ENCODE measurements at places on chromosomes 5 and 9.

- no peak for DNase-seq
Measured at GRCh38 chr5:107853031-107853430, 182.3 kb upstream of the EFNA5 start.

DNA sequence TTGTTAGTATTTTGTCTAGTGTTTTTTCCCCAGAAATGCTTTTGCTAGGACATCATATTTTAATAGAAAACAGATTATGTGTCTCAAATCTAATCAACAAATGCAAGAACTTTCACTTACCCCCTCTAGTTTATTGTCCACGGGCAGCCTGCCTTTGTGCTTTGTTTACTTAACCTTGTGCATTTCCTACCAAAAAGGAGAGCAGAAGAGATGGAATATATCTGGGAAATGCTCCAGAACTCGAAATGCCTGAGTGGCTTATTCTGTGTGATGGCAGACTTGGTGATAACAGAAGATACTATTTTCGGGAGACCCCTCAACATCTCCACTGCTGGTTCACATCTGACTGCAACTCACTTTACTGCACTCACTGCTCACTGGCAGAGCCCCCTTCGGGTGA lies 33.3 kb upstream of the SPDL1 start:
- no peak for DNase-seq

GRCh38 chr5:52751137-52751536 lies 36.6 kb upstream of the ITGA1 start:
- no peak for DNase-seq

DNA sequence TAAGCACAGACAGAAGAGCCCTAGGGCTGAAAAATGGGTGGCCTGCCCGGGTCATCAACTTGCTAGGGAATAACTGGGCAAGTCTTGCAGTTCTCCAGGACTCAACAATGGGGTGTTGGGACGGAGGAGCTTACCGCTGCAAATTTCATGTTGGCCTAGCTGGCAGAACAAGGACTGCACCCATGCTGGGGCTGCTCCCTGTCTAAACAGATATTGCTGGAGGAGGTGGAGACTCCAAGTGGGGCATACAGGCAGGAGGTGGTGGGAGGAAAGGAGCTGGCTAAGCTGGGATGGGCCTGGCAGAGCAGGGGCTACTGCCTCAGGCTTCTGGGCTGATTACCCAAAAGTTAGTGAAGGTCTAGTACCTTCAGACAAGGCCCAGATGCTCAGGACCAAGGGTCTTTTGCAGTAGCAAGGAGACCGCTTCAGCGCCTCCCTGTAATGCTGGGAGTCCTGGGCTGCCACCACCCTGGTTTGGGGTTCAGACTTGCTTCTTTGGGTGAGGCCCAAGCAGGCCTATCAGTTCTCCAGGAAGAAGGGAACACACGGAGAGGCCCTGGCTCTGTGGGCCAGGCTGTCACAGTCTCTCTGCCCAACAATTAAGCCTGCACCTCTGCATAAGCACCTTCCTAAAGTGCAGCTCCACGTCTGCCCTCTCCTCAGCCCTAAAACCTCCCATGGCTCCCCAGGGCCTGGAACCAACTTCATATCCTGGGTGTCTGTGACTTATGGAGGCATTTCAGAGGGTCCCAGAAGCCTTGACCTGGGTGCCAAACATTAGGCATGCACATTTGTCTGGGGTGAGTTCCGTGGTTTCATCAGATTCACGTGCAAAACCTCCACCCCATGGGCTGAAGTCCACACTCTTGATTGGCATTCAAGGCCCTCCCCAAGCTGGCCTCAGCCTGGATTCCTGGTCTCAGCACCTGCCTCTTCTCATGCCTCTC lies 24.2 kb upstream of the KIF12 start:
- DNase-seq, result no peak

GRCh38 chr9:131490514-131490913 lies 12.2 kb upstream of the POMT1 start:
- DNase-seq, result no peak

GRCh38 chr5:106633825-106634224 lies 1036.9 kb downstream of the EFNA5 start:
- no peak for DNase-seq

DNA sequence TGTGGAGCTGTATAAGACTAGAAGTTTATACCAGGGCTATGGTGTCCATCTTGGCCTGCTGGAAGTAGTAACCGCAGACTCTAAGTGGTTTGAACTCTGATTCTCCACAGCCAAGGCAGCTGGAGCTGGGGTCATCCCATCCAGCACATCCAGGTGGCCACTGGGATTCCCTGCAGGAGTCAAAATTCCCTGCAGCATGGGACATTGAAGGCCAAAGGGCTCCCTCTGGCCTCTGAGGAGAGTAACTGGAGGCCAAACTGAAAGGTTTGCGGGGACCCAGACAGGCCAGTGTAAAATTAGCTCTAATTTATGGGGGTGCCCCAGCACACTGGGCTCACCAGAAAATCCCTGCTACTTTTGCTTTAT lies 12.2 kb upstream of the PRXL2C start:
- DNase-seq, result no peak

GRCh38 chr5:131353991-131354390 lies 90.1 kb downstream of the CDC42SE2 start:
- no peak for DNase-seq

- DNase-seq, result no peak
Measured at GRCh38 chr5:132826424-132827082, 3.9 kb downstream of the SHROOM1 start.

DNA sequence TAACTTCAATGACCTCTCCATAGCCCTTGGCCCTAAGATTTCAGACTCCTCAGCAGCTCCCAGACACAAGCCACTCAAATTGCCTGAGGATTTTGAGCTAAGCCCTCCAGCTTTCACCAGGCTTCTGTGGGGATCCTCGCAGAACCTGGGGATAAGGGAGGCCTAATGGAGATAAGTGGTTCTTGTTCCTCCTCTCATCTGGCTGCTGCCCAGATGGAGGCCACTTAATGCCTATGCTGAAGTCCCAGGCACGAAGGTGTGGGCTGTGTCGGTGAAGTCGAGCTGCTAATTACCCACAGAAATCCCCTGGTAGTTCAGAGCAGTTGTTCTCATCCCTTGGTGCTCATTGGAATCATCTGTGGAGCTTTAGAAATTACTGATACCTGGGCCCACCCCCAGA lies 10.3 kb upstream of the FAT2 start:
- DNase-seq, result no peak

DNA sequence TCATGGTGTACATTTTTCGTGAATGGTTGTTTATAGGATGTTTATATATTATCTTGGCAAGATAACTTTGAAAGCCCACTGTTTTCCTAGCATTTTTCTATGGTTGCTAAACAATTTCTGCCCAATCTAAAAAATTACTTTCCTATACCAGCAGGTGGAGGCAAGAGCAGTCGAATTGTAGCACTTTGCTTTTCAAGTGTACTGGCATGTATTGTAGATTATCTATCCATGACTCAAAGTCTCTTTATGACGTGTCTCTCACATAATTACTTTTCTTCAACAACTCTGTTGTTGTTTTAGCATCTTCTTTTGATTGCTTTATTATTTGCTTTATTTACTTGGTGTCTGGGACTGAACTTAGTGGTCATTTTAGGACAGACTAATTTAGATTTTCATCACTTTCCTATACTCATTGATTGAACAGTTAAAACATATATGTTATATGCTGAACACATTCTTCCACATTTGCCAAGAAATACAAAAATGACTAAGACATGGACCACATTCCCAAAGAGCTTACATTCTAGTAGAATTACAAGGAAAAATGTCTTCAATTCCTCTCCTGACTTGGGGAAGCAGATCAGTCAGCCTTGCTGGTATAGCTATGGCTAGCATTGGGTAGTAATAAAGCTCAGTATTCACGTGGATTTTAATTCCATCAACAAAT lies 20.7 kb downstream of the NLN start:
- DNase-seq, result peak; percentile 60

GRCh38 chr5:110304176-110304575 lies 422.3 kb downstream of the TMEM232 start:
- no peak for DNase-seq

- DNase-seq, result no peak
Measured at GRCh38 chr5:153752890-153753289, 262.4 kb downstream of the GRIA1 start.

DNA sequence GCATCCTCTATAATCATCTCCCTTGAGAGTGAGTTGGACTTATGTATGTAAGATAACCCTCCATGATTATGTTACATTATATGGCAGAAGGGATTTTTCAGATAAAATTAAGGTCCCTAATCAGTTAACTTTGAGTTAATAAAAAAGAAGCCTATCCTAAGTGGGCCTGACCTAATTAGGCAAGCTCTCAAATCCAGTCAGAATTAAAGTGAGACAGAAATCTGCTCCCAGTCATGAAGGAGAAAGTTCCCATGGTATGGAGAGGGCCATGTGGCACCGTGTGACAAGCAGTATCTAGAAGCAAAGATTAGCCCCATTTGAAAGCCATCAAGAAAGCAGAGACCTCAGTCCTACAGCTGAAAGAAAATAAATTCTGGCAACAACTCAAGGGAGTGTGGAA lies 202.4 kb downstream of the PRELID2 start:
- DNase-seq, result no peak

DNA sequence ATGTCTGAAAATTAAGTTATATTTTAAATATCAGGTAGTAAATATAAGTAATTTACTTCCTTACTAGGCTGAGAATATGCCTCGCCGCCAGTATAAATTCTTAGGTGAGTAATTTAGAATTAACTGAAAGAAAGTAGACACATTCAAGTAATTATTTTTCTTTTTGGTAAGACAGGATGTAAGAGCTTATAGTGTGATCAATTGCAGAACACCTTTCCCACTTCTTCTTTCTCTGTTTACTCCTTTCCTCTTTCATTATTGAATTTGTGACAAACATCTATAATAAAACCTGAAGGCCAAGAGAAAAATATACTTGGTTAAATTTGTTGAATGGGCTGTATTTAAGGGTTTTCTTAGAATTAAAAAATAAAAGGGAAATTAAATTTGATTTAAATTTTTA lies 195.1 kb upstream of the CDKN2B start:
- no peak for DNase-seq

GRCh38 chr5:5481206-5481605 lies 58.7 kb downstream of the ICE1 start:
- DNase-seq, result no peak

DNA sequence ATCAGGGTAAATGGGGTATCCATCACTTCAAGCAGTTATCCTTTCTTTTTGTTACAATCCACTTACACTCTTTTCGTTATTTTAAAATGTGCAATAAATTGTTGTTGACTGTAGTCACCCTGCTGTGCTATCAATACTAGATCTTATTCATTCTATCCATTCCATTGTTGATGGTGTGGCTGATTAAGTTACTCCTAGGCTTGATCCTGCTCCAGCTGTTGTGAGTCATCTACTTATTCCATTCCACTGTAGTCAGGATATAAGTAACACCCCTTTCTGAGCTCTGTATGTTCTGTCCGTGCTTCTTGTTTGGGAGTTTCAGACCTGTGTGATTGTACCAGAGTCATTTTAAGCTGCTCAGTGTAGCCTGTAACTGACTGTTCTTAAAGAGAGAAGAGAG lies 122.5 kb upstream of the RUSC2 start:
- DNase-seq, result peak; percentile 69

- DNase-seq, result no peak
Measured at GRCh38 chr9:88464851-88465250, 70.1 kb upstream of the NXNL2 start.

- no peak for DNase-seq
Measured at GRCh38 chr5:176167800-176168199, 70.4 kb upstream of the SIMC1 start.

DNA sequence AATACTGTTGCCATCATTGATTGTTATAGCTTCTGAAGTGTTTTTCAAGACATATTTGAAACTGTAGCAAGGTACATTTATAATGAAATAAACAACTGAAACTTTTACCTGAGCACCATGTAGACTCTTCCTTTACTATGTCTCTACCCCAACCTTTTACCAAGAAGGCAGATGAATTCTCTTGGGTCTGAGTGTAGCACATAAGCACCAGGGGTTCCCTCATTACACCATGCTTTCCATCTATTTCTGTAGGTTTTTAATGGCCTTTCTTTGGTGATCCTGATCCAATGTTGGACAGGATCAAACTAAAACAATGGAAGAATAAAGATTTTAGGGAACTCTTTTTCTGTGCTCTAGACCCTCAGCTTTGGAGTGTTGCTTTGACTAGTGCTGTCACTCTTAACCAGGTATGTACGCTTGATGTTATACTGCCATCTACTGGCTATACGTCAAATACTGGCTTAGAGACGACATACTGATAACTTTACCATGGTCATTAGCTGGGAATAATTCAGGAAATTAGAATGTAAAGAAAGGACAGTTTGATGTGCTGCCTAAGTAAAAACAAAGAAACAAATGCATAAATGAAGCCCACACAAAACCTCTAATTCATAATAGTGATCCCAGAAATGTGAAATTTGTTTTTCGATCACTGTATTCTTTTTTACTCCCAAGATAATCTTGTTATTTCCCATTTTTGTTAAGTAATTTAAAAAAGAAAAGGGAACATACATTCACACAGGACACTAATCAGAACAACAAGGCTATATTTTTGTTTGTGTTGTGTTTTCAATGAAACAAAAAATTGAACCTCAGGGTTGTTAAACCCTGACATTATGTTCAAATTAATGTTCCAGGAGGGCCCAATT lies 30.7 kb downstream of the IFNW1 start:
- DNase-seq, result peak; percentile 42

GRCh38 chr9:121303456-121304451 lies 35.8 kb downstream of the GSN start:
- DNase-seq, result no peak

GRCh38 chr5:129410488-129410887 lies 49.6 kb upstream of the ADAMTS19 start:
- DNase-seq, result no peak

DNA sequence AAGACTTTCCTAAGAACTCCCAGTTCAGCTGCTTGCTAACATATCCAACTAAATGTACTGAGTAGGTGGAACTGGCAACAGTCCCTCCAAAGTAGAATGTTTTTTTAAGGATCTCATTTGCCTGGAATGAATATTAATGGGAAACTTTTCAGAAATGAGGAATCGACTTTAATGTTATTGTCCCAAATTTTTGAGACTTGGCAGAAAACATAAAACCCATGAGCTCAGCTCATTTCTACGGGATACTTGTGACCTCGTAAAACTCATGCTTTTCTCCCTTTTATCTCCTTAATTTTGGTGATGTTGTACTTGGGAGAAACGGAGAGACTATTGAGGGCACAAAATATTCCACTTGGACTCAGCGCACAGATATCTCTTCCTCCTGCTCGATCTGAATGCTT lies 296.8 kb downstream of the EBF1 start:
- DNase-seq, result peak; percentile 74

DNA sequence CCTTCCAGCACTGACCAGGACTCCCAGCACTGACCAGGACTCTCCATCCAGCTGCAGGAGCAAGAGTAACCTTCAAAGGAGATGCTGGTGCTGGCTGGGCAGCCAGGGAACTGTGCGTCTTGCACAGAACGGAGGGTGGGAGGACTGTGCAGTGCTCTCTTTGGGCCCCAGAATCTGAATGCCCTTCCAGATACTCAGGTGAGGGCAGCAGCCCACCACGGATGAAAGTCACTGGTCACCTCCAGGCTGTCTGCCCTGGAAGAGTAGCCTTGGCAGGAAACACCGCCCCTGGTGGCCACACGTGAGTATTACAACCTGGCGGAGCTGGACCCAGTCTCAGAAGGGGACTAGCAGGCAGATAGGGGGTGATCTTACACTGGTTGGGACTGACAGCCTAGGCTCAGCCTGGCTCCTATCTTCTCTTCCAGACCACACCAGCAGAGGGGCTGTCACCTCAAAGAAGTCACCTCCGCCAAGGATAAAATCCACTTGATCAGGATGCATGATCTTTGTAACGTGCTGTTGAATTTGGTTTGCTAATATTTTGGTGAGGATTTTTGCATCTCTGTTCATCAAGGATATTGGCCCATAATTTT lies 4.8 kb upstream of the SARDH start:
- peak; percentile 34 for DNase-seq

- DNase-seq, result no peak
Measured at GRCh38 chr5:154618696-154619095, 136.5 kb upstream of the LARP1 start.
